ENCODE measurements at places on chromosomes 7 and 10.

- no peak for DNase-seq
These were observed 822 bp downstream of the ZC3HAV1L start for GRCh38 chr7:139034855-139035585.

- DNase-seq = no peak
These were observed 149.2 kb downstream of the CRPPA start for GRCh38 chr7:16271990-16272665.

- DNase-seq = no peak
These were observed 4.2 kb downstream of the RARRES2 start for GRCh38 chr7:150337179-150337578.

DNA sequence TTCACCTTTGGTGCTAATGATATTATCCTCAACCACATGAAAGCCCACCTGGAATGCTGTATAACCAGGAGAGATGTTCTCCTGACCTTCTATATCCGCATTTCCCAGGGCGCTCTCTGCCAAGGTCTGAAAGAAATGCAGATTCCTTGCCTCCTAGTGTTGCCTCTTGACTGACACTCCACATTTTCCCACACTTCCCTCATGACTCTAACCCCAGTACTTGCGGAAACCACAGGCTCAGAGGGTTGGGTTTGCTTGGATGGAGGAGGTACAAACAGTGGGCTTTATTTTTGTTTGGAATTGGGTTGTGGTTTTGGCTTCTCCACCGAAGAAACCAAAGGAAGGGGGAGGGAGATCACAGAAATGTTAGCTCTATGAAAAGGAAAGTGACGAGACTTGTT is 222.9 kb upstream of the CELF2 start:
- DNase-seq = no peak

DNA sequence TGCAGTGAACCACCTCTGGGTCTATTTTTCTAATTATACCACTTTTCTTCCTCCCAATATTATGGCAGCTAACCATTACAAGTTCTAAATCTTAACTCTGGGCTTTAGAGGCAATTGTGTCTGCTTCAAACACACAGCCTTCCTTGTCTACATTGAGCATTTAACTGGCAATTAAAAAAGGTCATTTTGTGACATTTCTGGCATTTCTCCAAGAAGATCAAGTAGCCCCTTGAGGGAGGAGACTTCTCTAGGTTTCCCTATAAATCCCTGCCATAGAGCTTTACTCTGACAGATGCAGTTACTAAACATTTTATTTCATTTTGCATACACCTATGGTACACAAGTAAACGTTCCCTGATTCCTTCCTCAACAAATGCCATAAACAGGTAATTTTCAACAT is 33.4 kb upstream of the FAM133B start:
- DNase-seq = no peak

- DNase-seq = no peak
These were observed 360.3 kb upstream of the FZD8 start for GRCh38 chr10:36002445-36002844.

GRCh38 chr10:22795546-22795945 is 81.2 kb upstream of the PIP4K2A start:
- DNase-seq = no peak

GRCh38 chr7:117323851-117324711 is 1.2 kb upstream of the WNT2 start:
- DNase-seq = no peak

Data from NCI-H2107 (cell line).